ENCODE measurements at places on chromosomes 5 and 9.

- no peak for DNase-seq
Measured at GRCh38 chr9:136052991-136053756, 41.9 kb downstream of the NACC2 start.

DNA sequence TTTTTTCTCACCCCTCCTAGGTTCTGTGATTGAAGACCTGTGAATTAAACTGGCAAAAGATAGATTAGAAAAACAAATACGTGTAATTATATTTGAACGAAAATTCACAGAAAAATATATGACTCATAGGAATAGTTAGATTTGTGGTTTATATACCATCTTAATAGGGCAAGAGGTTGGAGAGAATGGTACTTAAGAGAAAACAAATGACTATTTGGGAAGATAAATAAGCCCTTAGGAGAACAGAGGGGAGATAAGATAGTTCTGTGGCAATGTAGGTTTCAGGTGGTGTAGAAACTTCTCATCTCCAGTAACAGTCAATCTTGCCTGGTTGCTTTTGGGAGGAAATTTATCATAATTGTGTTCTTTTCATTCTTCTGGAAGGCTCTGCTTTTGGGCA, 122.0 kb downstream of the PRDM9 start:
- DNase-seq = no peak

DNA sequence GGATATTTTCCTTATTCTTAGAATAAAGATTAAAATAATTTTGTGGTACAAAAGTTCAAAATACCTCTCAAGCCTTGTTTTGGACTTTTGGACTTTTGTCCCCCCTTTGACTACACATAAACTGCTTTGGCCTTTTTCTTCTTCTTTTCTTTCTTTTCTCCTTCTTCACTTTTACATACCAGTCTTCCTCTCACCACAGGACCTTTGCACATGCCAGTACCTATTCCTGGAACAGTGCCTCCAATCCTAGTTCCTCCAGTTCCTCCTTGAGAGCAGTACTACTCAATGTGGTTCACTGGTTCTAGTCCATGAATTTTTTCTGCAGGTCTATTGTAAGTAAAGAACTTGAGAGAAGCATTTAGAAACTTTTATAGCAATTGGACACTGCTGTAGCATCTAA, 136.5 kb downstream of the STK32A start:
- no peak for DNase-seq

- DNase-seq = no peak
Measured at GRCh38 chr9:136016572-136017288, 55.6 kb upstream of the UBAC1 start.

- no peak for DNase-seq
Measured at GRCh38 chr9:76741524-76741923, 22.7 kb upstream of the PCA3 start.

DNA sequence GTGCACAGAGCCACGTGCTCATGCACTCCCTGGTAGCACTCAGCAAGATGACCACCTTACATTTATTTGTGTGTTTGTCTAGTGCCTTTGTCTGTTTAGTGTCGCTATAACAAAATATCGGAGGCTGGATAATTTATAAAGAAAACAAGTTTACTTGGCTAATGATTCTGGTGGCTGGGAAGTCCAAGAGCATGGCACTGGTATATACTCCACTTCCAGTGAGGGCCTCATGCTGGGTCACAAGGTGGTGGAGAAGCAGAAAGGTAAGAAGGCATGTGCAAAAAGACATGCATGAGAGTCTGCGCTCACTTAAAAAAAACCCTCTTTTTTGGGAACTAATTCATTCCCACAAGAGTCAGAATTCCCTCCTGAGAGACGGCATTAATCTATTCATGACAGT, 52.5 kb upstream of the BOD1 start:
- DNase-seq = no peak

DNA sequence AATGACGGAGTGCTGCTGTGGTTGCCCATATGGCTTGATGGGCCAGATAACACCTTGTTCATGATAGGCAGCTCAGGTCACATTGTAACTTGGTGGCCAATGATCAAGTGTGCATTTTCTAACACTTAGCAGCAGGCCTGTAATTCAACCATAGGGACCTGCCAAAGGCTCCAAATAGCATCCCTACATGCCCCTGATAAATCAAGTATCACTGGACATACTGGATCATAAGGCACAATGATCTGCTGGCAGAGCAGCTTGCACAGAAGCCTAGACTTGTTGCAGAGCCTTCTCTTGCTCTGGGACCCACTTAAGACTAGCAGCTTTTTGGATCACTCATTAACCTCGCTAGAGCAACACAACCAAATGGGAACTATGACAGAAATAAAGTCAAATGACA, 46.0 kb upstream of the ISOC1 start:
- no peak for DNase-seq

DNA sequence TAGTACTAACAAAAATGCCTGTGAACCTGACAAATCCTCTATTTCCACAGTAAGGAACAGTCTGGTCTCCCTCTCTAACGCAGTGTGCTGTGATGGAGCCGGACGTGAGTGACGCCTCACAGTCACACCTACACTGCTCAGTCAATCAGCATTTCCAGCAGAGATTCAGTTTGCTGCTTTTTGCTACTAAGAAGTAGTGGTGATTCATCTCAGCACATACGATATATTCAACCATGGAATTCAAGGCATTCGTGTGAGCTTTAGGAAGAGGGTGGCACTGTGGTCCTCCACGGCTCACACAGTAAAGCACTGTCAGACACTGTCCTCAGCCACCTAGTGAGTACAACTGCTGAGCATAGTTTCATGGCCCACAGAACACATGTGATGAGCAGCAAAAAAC, 70.9 kb downstream of the SETX start:
- DNase-seq = no peak

DNA sequence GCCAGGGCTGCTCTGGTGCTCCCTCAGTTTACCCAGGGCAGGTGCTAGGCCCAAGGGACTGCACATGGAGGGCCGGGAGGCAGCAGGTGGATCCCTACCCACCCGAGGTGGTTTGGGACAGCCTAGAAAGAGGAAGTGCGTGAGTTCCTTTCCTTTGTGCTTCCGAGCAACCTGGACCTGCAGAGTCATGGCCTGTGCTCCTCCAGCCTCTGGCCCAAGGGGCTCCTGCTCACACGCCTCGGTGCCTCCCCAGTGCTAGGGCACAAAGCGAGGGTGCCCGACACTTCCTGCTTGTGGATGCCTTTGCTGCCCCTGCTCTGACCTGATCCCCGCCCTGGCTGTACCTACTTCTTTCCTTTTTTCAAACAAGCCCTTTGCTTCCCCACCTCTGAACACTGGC, 79.3 kb downstream of the RXRA start:
- no peak for DNase-seq

- no peak for DNase-seq
Measured at GRCh38 chr5:74624501-74624900, 16.0 kb downstream of the ENC1 start.

DNA sequence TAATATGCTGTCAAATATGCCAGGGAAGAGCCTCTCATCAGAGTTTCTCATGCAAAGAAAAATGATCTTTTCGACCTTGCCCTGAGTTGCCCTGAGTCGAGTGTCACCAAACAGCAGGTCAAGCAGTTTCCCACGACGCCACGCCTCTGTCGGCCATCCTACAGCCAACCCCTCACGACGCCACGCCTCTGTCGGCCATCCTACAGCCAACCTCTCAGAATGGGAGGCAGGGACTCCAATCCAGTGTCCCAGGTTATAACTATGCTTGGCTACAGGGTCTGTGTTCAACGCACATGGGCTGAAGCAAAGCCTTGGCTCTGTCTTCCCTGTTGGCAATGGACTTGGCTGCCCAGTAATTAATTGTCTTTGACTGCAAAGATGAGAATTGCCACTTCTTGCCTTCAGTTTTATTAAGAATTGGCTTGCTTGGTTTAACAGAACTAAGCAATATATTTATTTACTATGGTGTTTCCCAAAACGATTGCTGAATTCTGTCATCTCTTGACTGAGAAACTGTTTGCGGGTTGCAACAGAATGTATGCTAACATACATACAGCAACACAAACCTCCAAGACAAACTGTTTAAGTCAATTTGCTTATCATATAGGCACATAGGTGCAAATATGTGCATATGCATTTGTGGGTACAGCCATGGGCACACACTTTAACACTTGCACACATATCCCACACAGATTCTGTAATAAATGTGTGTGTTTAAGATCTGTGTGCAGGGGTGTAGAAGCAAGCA, 352.9 kb downstream of the GLIS3 start:
- DNase-seq = no peak

DNA sequence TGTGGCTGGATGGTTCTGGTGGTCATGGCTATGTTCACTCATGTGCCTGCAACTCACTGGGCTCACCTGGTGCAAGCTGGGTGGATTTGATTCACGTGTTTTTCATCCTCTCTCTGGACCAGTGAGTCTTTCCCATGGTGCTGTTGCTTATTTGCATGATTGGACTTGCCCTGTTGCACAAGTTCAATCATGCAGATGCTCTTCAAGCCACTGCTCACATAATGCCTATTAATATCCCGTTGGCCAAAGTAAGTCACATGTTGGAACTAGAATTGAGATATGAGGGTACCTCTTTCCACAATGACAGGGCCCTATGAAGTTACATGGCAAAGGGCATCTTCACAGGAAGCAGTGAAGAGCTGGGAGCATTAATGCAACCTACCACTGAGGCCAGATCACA, 26.5 kb upstream of the MROH2B start:
- DNase-seq = no peak

GRCh38 chr9:37943345-37944265, 39.7 kb upstream of the SLC25A51 start:
- DNase-seq = no peak

DNA sequence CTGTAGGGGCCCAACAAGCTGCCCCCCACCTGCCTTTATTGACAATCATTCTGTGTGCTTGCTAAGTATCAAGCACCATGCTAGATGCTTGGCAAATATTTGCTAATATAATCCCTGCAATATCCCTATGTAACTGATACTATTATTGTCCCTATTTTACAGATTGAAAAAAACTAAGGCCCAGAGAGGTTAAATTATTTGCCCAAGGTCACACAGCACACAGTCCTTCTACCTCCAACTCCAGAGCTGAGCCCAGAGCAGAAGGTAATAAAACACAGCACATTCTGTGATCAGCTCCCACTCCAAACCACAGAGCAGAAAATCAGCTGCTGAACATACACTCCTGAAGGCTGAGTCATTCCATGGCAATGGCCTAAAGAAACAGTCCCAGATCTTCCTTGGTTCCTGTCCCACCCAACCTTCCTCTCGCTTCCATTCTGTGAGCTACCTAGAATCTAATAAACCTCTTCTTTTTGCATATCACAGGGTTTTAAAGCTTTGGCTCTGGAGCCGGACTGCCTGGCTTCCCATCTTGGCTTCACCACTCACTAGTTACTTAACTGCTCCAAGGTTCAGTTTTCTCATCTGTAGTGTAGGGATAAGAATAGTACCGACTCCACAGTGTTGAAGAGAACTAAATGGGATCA, 66.7 kb upstream of the ADRA1B start:
- DNase-seq = no peak

DNA sequence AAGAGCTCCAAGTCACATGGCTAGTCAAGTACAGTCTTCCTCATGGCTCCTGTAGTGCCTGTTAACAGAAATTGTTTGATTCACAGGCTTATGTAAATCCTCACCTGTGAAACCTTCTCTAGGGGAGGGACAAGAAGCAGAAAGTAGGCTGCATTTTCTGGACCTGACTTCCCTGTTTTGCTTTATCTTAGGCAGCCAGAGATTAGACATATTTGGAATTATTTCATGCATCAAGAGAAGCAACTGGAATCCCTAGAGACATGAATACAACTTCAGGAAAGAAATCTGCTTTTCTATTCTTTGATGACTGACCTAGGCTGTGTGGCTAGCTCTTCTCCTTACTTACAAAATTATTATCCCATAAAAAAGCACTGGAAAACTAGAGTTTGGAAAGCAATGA, 52.3 kb downstream of the CAST start:
- DNase-seq = no peak

GRCh38 chr9:18516514-18516913, 42.6 kb downstream of the ADAMTSL1 start:
- no peak for DNase-seq

- no peak for DNase-seq
Measured at GRCh38 chr5:107500347-107500746, 170.4 kb downstream of the EFNA5 start.

DNA sequence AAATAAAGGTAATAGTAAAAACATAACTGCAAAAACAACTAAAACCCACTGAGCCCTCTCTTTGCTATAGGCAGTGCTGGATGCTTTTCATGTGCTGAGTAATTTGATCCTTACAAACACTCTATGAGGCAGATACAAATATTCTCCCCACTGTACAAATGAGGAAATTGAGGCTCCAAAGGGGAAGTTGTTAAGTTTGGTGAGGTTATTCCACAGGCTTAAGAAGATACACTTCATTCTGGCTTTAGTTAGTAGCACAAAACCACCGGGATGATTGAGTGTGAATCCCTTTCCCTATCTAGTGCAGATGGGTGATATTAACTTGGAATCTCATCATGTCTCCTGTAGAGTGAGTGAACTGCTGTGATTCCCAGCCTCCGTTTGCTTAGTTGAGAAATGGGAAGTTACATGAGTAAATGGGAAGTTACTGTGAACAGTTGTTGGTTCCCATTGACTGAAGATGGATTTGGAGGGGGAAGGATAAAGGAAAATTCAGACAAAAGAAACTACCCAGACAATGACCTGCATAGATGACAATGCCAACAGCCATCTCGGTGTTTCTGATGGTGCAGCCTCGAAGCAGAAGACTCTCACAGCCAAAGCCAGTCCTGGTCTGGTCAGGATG, 208.3 kb downstream of the ATP10B start:
- DNase-seq = no peak

DNA sequence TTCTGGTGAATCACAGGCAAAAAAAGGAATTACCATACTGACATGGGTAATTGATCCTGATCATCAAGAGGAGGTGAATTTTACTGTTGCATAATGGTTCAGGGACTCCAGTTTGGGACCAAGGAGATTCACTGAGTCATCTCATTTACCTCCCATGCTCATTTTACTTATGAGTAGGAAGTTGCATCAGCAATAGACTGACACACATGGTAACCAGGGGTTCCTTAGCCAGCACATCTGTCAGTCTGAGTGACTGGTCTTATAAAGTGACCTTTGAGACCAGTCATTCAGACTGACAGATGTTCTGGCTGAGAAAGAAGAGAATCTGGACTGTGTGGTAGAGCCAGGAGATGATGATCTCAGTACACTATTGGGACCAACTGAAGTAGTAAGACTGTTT, 384.6 kb upstream of the CD180 start:
- no peak for DNase-seq

- DNase-seq = no peak
Measured at GRCh38 chr5:1500411-1501091, 23.2 kb downstream of the LPCAT1 start.

DNA sequence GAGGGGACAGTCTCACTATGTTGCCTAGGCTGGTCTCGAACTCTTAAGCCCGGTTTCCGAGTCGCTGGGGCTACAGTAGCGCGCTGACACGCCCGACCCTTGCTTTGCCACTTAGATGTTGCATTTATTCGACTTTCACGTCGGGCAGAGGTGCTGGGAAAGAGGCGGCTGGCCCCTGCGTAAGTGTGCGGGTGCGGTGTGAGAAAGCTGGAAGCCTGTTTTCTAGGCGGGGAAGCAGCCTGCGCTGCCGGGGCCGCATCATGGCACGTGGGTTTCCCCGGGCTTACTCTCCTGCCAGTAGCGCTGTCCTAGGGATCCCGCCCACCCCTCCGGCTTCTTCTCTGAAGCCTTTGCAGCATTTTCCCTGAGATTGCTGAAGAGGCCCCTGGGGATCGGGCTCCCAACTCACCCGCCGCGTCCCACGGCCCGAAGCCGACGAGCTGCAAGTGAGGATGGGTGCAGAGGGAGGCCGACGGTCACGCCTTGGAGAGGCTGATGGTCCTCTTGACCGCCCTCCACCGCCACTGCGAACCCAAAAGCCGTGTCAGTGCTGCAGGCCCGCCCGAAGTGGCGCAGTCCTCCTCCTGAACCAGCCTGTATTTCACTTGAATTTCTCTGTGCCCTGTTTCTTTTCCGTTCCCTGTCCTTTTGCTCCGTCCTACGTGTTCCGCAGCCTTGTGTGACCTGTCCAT, 5.8 kb upstream of the TRIM41 start:
- no peak for DNase-seq
